ENCODE measurements at places on chromosomes 1 and 21.

GRCh38 chr1:200856716-200857357 is 15.9 kb upstream of the GPR25 start:
- no peak for DNase-seq

DNA sequence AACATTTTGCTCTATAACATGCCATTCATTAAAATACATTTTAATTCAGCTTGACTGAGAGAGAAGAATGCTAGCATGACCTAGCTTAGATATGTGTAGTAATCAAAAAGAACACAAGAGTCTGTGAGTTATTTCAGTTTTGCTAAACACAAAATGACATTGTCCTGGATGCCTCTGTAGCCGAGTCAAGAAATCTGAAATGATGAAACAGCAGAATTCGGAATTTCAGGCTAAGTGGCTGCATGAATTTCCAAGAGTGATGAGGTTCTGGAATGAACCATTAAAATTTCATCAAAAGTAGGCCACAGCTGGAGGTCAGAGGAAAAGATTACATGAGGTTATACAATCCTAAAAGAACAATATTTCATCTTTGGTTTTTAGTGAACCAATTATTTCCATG is 79.1 kb upstream of the CXADR start:
- no peak for DNase-seq

DNA sequence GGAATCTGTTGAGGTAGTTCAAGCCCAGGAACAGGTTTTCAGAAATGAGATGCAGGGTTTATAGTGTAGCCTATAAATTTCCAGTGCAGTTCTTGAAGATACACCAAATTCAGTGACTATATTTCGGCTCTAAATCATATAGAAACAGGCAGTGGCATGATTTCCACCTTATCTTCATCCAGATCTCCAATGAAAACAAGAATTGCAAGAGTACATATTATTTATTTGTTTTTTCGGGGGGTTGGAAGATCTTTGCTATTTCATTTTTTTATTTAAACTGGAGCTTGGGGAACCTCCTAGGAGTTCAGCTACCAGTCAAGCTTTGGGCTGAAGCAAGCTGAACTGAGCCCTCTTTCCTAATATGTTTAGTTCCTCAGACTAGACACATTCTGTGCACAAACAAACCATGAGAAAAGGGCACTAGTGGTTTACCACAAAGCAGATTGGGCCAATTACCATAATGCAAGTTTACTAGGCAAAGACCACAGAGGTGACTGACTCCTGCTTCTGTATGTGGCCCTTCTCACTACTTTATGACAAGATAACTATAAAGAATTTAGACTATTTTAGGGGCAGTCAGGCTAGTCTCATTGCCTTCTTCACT is 68.5 kb downstream of the RGS2 start:
- DNase-seq: no peak

DNA sequence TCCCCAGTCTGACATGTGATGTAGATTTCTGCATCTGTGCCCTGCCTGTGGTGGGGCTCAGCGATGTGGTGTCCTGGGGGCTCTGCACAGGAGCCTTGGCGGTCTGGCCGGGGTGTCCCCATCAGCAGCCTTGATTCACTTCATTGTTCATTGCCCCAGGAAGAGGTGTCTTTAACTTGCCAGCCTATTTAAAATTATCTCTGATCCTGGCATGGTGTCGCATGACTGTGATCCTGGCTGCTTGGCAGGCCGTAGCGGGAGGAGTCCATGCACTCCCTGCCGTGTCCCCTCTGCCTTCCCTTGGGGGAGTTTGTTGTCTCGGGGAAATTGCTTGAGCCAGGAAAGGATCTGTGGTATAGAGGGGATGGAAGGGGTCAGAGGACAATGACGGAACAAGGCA is 59.9 kb downstream of the TRIM11 start:
- DNase-seq: no peak

DNA sequence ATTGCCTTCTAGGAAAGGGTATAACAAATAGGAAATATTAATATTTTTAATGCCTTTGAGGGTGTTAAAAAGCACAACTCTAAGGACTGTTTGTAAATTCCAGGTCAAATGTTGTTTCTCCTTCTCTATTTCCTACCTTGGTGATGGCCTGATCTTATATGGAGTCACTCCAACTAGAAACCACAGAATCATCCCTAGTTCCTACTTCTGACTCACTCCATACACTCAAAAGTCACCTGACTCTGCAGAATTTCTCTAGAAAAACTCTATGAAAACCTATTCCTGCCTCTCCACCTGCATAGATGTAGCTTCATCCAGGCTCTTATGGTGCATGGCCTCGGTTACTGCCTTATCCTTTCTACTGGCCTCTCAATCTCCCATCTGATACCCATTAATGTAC is 14.5 kb downstream of the RGS4 start:
- DNase-seq: no peak

DNA sequence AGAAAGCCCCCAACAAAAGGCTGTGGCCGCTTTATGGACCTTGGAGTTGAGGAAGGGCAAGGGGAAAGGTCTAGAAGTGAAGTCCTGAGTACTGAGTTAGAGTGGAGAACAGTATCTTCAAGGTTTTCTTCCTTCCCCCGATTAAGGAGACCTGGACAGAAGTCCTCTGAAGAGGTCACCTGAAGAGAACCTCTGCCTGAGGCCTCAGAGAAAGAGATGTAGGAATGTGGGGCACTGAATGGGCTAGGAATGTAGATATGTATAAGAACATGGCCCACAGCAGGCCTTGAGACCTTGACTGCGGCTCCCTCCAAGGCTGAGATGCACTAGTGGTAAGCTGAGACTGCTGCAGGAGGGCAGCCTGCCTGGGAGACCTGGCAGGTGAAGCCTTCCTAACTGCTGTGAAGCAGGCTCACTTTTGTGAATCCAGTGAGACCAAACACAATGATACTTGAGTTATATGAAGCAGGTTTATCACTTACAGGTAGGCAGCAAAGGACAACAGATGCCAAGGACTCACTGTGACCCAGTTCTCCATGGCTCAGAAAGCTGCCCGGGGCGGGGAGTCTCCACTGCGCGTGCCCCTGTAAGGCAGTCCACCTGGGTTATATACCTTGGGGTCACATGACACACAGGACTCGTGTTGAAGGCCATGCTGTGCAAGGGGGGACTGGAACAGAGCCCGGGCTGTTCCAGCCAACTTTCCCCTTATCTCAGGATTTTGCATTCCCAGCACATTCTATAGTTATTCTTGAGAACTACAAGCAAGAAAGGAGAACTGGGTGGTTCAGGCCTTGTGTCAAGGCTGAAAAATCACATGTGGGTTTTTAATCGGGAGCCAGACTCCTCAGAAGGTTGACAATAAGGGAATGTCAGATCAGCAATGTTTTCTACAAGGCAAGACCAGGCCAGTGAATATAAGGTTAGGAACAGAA is 78.8 kb upstream of the PPM1J start:
- DNase-seq: no peak

DNA sequence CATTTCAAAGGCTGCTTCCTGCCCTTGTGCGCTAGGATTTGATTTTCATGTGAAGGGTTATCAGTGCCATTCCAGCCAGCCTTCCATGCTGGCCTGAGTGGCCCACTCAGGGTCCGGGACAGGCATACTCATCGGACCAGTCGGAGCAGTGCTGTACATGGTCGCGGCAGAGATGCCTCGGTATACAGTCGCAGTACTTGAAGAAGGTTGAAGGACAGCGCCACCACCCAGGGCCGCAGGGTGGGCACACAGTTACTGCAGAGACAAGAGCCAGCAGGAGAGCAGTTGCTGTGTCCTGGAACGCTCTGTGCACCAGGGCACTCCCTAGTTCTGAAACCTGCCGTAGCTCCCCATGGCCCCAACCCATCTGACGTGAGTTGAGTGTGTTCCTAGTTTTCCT is 9.1 kb downstream of the LDLRAD1 start:
- DNase-seq: no peak

- DNase-seq: no peak
These were observed 61.0 kb downstream of the SMYD2 start for GRCh38 chr1:214341932-214342331.

GRCh38 chr1:233863901-233864545 is 40.5 kb upstream of the SLC35F3 start:
- DNase-seq: no peak

DNA sequence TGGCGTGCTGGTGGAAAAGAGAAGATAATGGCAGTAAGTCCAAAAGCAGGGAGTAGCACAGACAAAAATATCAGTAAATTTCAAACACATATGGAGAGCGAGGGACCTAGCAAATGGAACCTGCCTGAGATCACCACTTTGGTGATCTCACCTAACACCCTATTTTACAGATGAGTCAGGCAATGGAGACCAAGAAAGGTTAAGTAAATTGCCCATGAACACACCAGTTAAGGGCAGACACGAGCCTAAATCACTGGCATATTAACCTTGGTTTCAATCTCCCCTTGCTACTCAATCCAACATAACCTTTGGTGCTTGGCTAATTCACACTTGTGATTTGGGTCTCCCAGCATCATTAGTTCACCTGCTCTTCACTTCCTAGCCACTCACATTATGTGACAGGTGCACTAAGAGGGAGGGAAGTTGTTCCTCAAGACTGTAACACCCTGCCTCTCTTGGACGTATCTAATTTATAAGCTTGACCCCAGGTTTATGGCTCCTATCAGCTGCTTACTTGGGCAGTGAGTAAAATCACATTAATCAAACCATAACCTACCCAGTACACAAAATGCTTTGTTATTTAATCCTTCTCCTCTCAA is 11.5 kb downstream of the ZNF697 start:
- no peak for DNase-seq

DNA sequence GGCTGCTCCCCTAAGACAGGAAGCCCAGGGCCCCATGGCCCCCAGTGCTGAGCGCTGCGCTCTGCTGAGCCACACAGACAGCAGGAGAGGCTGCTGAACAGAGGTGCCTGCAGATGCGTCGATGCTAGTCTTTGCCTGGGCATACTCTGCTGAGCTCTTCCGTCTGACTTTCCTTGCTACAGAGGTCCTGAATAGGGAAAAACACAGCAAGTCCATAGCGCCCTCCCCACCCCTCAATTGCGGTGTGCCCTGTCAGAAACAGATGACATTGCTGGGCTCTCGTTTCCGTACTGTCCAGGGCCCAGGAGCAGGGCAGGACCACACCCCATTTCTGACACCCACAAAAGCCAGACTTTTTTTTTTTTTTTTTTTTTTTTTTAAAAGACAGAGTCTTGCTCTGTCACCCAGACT is 252.5 kb downstream of the SDCCAG8 start:
- no peak for DNase-seq

- no peak for DNase-seq
These were observed 18.4 kb downstream of the CCT8 start for GRCh38 chr21:29055080-29055479.
